PC-9 (cell line): ENCODE measurements at places on chromosomes 3 and 15. TPM values are rescaled to one million over a fixed set of nuclear protein-coding genes. Genes with fewer than 3 reads are reported as not detected.

DNA sequence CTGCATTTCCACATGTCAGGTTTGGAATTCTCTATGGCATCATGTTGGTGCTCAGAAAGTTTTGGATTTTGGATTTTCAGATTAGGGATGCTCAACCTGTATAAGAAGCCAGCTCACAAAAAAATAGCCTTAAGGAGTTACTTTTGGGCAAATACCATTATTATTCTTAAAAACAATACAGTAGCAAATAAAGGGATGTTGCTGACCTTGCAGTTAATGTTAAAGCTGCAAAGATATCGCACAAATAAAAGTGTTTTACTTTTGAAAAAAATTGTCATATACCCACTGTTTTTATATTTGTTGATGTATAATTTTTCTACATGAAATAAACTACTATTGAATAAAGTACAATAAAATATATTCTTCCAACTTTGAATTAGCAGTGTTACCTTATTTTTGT is 60.1 kb downstream of the LYSMD4 start:
- no peak for DNase-seq

GRCh38 chr3:172365028-172365567 is 83.2 kb downstream of the GHSR start:
- DNase-seq = peak; percentile 8

GRCh38 chr3:181855825-181856224 is 144.1 kb downstream of the SOX2 start:
- no peak for DNase-seq

- no peak for DNase-seq
Observed at GRCh38 chr3:69377262-69377661, 8.6 kb downstream of the FRMD4B start.

DNA sequence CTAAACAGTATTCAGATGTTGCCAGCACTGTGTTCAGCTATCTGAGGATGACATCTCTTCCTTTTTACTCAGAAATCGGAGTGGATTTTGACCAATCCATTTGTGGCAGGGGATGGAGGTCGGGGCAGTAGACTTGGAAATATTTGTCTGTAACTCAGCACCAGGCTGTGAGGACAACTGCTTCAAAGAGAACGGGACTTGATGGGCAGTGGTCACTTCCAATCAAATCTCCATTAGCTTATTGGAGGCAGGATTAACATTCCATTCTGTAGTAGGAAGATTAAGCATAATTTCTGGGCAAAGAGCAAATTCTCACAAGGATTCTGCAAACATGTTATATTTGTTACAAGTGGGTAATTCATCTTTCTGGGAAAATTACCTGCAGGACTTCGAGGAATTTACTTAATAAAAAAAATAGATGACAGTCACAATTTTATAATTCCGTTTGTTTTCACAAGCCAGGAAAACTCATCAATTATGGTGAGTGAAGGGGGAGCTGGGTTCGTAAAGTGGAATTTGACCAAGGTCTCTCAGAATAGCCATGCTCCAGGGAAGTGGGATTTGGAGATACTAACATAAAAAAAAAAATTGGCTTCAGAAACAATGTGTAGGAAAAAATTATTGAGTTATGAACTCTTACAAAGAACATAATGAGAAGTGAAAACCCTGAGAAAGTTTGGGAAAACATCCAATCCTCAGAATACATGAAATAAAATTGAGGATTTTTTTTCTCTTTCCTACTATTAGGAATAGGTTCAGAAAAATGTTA is 18.1 kb downstream of the CRABP1 start:
- no peak for DNase-seq

DNA sequence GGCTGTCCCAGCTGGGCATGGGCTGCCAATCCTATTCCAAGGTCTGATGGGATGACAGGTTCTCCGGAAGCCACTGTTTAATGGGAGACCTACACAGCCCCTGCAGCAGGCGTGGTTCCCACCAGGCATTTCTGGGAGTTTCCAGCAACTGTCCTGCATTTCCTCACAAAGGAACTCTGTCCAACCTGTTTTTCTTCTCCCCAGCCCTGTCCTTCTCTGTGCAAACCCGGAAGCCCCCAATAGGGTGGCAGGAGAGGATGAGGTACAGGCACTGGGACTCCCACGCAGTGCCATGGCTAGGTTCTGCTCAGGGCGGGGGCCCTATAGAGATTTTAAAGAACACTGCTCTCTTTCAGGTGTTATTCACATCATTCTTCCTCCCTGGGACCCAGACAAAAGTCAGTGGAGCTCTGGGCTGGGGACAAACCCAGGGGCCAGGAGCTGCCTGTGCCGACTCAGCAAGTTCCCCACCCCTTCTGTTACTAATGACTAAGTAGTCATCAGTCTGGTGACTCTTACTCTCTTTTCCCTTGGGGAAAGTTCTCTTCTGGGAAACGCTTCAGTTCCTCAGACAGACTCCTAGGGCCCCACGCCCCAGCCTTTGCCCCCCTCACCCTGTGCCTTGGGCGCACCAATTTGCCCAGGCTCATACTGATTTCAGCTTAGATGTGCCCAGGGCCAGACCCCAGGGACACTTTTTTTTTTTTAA is 97.7 kb downstream of the CD47 start:
- peak; percentile 94 for DNase-seq

GRCh38 chr3:197394464-197395321 is 96.3 kb upstream of the DLG1 start:
- peak; percentile 97 for DNase-seq

DNA sequence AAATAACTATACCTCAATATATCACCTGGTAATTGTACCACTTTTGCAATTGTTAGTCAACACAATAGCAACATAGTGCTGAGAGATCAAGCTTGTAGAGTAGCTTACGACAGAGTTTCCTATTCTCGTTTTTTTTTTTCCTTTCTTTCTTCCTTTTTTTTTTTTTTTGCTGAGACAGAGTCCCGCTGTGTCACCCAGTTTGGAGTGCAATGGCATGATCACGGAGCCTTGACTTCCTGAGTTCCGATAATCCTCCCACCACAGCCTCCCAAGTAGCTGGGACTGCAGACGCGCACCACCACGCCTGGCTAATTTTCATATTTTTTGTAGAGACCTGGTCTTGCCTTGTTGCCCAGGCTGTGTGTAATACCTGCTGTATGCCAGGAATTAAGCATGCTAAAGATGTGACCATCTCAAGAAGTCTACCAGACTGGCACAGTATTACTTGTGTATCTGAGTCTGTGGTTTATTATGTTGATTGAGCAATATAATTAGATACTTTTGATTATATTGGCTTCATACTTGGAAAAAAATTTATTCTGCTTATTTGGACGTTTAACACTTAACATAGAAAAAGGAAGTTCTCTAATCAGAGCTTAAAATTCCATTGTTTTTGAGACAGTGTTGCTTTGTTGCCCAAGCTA is 3.0 kb downstream of the SELENOT start:
- no peak for DNase-seq

- no peak for DNase-seq
Observed at GRCh38 chr3:10157031-10157430, 7.7 kb upstream of the IRAK2 start.

DNA sequence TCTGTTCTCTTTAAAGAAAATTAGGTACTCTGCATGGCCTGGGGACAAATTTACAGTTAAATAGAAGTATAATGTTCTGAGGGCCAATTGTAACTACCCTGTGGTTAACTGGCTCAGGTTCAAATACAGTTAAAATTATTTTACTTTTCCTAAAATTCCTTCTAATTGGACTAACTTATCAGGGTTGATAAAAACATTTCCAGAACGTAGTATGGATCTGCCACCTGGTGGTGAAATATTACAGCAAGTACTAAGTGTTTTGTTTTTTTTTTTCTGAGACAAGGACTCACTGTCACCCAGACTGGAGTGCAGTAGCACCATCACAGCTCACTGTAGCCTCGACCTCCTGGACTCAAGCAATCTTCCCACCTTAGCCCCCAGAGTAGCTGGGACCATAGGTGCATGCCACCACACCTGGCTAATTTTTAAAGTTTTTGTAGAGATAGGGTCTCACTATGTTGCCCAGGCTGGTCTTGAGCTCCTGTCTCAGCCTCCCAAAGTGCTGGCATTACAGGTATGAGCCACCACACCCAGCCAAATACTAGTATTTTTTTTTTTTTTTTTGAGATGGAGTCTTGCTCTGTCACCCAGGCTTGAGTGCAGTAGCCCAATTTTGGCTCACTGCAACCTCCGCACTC is 29.2 kb downstream of the NEO1 start:
- peak; percentile 37 for DNase-seq

DNA sequence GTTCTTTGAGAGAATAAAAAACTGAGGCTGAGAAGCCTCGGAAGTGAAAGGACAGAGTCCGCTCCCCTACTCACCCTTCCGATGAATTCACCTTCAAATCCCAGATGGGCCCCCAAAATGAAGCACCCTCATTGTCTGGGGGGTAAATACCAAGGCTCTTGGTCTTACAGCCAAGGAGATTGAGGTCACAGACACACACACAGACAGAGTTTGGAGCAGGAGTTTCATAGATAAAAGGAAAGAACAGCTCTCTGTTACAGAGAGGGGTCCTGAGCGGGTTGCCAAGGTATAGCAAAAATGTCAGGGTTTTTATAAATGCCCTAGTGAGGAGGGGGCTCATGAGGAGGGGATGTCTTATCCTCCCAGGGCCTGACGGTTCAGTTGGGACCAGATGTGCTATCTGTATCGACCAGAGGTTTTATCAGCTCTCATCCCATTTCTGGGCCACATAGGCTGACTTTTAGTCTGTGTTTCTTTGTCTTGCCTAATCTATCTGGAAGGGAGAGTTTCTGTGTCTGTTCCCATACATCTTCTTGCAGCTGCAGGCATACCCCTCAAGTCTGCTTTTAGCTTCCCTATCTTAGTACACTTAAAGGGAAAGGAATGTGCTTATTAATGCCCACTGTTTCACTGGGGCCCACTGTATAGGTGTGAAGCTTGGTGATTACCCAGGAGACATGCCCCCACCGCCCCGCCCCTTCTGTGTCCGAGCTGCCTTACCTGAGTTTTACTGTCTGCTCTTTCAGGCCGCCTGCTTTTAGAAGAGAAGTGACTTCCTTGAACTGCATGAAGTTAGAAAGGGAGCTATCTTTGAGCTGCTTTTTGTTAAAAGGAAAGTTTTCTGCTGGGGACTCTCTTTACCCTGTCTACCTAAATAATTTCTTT is 66.8 kb upstream of the ATP11B start:
- DNase-seq = no peak

- no peak for DNase-seq
Observed at GRCh38 chr15:57263520-57263919, 112.8 kb upstream of the CGNL1 start.

- no peak for DNase-seq
Observed at GRCh38 chr15:93235926-93236780, 147.1 kb upstream of the RGMA start.

GRCh38 chr3:108241721-108242120 is 19.5 kb upstream of the IFT57 start:
- no peak for DNase-seq

DNA sequence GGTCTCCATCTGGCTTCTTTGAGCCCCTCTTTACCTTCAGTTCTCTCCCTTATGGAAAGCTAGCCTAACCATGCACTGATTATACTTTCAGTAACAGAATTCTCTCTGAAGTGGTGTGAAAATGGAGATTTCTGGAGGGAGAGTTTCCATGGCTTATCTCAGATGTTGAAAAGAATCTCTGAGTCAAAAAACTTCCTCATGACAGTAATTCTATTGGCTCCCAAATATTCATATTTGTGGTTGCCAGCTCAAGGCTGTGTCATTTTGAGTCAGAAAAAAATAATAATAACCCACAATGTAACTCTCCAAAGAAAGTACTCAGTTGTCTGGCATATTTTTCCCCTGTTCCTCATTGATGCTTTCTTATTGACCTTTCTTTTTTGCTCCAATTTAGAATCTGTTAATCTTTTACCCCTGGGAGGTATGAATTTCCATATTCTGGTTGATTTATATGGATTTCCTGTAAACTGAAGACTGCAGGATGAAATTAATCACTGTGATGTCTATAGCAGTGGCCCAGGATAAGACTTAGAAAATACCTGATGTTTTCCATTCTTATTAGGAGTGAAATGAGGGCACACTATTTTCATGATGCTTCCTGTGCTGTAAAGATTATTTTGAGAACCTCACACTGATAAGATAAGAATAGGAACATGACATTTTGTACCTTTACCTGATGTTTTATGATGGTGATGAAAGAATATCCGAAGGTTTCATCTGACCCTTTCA is 149.5 kb upstream of the EPHA3 start:
- DNase-seq = no peak

Gene TM4SF4
- total RNA-seq = not detected in 2 replicates

Gene CAPN3
- total RNA-seq = 0.18 and 0.50 TPM in 2 replicates

Gene SEMA3G
- 1.3 and 1.4 TPM in 2 replicates for total RNA-seq

Gene MCF2L2
- total RNA-seq = 1.7 and 2.3 TPM in 2 replicates

Gene STRC
- total RNA-seq = 0.59 and 1.3 TPM in 2 replicates

Gene ACVR2B
- 11.0 and 12.4 TPM in 2 replicates for total RNA-seq

Gene DLL4
- total RNA-seq = 0.48 and 0.55 TPM in 2 replicates

Gene EPHA3
- total RNA-seq = not detected in 2 replicates
